CD4-positive, alpha-beta memory T cell (primary cell): ENCODE measurements at places on chromosomes 3 and 15. TPM values are rescaled to one million over a fixed set of nuclear protein-coding genes. Genes with fewer than 3 reads are reported as not detected.

The TM6SF1 gene
- total RNA-seq, result 0.50 TPM

The FAM174B gene
- total RNA-seq, result 6.6 TPM

The CPNE9 gene
- 0.58 TPM for total RNA-seq

The CLDN18 gene
- total RNA-seq, result not detected

The SH3GL3 gene
- total RNA-seq, result not detected

The SCG5 gene
- total RNA-seq, result 0.35 TPM

The SEMA3G gene
- 0.22 TPM for total RNA-seq

The SKOR1 gene
- total RNA-seq, result 0.38 TPM

The KCNAB1 gene
- total RNA-seq, result not detected

DNA sequence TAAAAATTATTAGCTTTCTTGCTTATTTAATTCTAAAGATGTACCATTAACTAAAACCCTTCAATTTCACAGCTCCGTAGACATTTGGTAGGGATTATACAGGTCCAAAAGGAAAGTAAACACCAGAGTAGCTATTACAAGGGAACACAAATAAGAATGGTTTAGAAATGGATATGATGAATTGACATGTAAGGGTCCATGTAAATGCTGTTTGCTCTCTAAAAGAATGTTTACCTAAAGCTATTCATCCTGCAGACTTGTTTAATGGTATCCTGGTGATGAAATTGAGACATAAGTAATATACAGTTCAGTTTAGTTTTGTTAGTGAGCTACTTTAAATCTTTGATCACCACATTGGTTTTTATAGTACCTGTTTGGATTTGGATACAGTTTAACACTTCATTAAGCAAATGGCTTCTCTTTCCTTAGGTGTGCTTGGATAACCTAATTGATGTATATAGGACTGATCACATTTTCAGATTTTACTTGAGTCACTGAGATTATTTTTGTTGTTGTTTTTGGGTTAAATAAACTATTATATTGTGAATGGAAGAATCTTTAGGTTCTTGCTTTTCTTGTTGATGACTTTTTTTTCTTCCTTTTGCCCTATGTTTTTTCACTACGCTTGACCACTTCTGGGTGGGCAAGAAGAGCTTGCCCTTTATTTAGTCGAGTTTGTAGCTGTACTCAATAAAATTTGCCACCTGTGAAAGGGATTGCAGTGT, 115.4 kb downstream of the TCF12 start:
- peaks cover 26% of the 10 kb centered on the region for H3K4me1 ChIP-seq
- no peaks in the 10 kb centered on the region for H3K27me3 ChIP-seq
- H3K4me3 ChIP-seq, result no peak overlapping the region
- H3K36me3 ChIP-seq, result no peaks in the 10 kb centered on the region

DNA sequence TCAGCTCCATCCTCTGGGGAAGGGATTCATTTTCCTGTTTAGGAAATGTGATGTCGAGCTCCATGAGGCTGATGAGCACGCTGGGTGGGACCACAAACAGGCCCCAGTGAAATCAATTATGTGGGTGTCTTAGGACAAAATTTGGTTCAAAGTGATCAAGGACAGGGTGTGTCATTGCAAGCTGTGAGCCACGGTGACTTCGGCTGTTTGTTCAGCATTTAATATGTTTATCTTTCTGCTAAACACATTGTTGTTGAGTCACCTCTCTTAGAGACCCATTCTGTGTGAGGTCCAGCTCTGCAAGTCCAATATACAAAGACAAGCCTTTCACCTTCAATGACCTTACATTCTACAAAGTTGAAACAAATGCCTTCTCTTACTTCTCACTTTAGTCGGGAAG, 41.3 kb downstream of the SSR3 start:
- H3K4me3 ChIP-seq, result no peak overlapping the region
- H3K36me3 ChIP-seq, result no peaks in the 10 kb centered on the region
- no peak overlapping the region for H3K27ac ChIP-seq
- no peaks in the 10 kb centered on the region for H3K27me3 ChIP-seq

GRCh38 chr15:100034191-100034590, 301.0 kb upstream of the LYSMD4 start:
- no peak overlapping the region for H3K27ac ChIP-seq
- H3K27me3 ChIP-seq, result no peaks in the 10 kb centered on the region
- H3K4me1 ChIP-seq, result no peaks in the 10 kb centered on the region
- DNase-seq, result no peak
- no peak overlapping the region for H3K4me3 ChIP-seq

DNA sequence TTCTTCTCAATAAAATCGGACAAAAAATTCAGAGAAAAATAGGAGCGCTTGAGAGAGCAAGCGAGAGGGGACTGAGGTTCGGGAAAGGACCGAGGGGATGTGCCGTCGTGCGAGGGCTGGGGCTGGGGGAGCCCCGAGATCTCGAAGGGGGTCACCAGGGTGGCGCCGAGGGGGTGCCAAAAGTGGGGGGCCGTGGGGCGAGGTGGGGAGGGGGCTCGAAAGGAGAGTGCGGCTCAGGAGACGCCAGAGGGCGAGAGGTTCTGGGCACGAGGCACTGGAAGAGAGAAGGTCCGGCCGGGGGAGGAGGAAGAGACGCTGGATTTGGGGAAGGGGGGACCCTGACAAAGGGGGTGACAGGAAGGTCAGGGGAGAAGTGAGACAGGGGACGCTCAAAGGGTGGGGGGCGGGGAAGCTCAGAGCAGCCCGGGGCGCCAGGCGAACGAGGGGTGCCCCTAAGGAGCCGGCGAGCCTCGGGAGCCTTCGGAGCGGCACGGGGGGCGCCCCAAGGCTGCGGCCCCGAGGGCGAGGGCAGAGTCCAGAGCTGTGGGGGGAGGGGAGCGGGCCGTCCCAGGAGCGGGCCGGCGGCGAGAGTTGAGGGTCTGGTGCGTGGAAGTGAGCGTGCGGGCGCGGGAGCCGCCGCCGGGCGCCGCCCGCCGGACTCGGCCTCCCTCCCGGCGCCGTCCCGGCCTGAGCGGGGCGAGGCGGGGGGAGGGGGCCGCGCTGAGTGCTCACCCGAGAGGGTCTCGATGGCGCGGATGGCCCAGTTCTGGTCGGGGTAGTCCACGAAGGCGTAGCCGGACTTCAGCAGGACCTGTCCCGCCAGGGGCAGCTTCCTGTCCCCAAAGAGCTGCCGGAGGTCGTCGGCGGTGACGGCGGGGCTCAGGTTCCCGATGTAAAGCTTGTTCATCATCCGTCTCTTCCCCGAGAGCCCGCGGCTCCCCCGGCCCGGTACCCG, 514 bp downstream of the IGF2BP2 start:
- H3K4me3 ChIP-seq, result no peak overlapping the region
- DNase-seq, result peak; percentile 12
- peaks cover 12% of the 10 kb centered on the region for H3K4me1 ChIP-seq
- H3K27me3 ChIP-seq, result peaks cover 29% of the 10 kb centered on the region
- no peaks in the 10 kb centered on the region for H3K36me3 ChIP-seq
- H3K27ac ChIP-seq, result no peak overlapping the region

GRCh38 chr3:36647423-36647853, 116.9 kb downstream of the DCLK3 start:
- no peaks in the 10 kb centered on the region for H3K36me3 ChIP-seq
- no peaks in the 10 kb centered on the region for H3K27me3 ChIP-seq
- DNase-seq, result no peak
- no peaks in the 10 kb centered on the region for H3K4me1 ChIP-seq

DNA sequence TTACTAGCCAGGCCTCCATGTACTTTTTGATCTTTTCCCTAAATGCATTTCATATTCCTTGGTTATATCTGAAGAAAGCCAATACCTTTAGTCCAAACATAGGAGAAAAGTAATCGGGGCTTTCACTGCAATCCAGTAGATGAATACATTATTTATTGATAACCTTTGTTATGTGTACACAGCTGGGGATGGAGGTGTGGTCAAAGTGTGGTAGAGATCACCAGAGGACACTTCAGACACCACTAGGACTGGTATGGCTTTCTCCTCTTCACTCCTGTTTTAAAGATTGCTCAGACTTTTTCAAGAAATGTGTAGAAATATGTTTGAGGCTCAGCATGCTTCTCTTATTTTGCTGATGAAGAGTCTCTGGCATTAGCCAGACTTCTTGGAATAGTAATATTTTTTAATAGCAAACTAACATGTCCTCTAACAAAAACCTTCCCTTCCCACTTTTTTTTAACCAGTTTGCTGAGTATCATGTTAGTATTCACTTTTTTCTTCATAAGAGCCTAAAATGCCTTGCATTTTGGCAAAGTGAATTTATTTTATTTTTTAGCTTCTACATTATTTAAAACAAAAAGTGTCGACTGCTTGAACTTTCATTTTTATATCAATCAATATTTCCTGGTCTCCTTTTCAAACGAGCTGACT, 65.6 kb upstream of the MBNL1 start:
- H3K4me3 ChIP-seq, result peak overlapping the region; percentile 41
- DNase-seq, result no peak
- peak overlapping the region; percentile 75 for H3K27ac ChIP-seq

DNA sequence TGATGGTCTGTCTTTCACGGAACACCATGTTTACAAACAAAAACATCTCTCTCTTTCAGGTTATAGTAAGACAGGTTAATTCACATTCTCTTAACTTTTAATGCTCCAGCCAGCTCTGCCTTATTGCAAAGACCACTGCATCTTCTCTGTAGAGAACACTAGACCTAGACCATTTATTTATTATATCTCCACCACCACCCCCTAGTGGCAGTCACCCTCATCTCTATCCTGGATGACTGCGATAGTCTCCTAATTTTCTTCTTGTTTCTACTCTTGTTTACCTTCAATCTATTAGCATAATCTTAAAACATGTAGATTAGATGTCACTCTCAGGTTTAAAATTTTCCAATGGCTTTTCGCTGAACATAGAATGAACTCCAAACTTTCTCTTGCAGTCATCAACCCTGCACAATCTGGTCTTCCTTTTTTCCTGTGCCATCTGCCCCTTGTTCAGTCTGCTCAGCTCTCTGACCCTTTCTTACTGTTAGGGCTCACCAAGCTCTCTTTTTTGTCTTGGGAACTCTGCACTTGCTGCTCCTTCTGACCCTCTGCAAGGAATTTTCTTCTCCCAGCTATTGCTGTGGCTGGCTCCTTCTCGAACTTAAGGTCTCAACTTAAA, 155.6 kb downstream of the SQOR start:
- H3K4me3 ChIP-seq, result no peak overlapping the region
- H3K27ac ChIP-seq, result no peak overlapping the region
- no peaks in the 10 kb centered on the region for H3K36me3 ChIP-seq

DNA sequence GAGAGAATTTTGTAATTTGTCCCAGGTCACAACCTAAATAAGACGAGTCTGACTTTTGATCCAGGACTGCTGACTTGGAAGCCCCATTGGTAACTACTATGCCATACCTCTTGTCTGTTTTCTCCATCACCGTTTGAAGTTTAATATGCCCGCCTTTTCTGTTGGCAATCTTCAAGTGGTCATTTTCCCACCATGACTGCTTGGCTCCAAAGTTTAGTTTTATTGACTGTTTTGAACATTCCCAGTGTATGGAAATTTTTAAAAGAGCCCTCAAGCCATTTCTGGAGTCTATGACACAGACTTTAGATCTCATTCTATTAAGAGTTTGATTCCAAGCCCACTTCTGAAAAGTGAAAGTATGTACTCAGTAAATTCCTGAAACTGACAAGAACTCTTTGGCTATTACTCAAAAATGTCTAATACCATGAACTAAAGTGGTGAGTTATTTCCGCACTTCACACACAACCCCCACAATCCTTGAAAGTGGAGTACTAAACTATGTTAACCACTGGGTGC, 136.7 kb upstream of the ADAMTS9 start:
- H3K27ac ChIP-seq, result no peak overlapping the region
- no peaks in the 10 kb centered on the region for H3K36me3 ChIP-seq
- no peaks in the 10 kb centered on the region for H3K4me1 ChIP-seq
- H3K27me3 ChIP-seq, result no peaks in the 10 kb centered on the region
- no peak for DNase-seq

DNA sequence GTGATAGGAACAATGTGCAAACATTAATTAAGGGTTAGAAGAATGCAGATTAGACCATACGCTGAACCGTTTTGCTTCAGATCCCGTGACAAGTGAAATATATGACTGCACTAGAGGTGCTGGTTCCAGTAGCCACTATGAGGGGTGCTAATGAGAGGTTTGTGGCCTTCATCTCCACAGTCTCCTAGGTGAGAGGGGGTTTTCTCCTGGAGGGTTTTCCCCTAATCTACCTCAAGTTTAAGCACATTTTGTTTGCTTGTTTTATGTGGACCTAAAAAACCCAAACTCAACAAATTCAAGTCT, 13.7 kb upstream of the SHF start:
- H3K36me3 ChIP-seq, result no peaks in the 10 kb centered on the region
- peaks cover 18% of the 10 kb centered on the region for H3K4me1 ChIP-seq
- H3K4me3 ChIP-seq, result peak overlapping the region; percentile 100
- DNase-seq, result peak; percentile 49
- H3K27ac ChIP-seq, result peak overlapping the region; percentile 86

DNA sequence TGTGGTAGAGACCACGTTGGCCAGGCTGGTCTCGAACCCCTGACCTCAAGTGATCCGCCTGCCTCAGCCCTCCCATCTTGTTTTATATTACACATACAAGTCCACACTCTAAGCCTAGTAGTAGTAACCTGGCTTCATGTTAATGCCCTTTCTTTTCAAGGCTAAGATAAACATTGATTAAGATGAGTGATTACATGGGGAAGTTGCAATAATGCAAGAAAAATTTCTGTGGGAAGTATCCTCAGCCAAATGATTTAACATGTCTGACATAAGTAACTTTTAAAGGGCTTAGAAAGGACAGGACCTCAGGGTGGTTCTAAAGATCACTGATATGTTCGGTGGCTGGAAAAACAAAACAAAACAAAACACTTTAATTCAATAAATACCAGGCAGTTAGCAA, 72.1 kb downstream of the SFMBT1 start:
- H3K27me3 ChIP-seq, result no peaks in the 10 kb centered on the region
- peaks cover 5% of the 10 kb centered on the region for H3K4me1 ChIP-seq
- no peak for DNase-seq
- no peak overlapping the region for H3K4me3 ChIP-seq
- no peak overlapping the region for H3K27ac ChIP-seq

GRCh38 chr3:62145086-62145757, 228.1 kb downstream of the FEZF2 start:
- H3K36me3 ChIP-seq, result no peaks in the 10 kb centered on the region
- no peak overlapping the region for H3K4me3 ChIP-seq
- DNase-seq, result no peak
- no peaks in the 10 kb centered on the region for H3K4me1 ChIP-seq

DNA sequence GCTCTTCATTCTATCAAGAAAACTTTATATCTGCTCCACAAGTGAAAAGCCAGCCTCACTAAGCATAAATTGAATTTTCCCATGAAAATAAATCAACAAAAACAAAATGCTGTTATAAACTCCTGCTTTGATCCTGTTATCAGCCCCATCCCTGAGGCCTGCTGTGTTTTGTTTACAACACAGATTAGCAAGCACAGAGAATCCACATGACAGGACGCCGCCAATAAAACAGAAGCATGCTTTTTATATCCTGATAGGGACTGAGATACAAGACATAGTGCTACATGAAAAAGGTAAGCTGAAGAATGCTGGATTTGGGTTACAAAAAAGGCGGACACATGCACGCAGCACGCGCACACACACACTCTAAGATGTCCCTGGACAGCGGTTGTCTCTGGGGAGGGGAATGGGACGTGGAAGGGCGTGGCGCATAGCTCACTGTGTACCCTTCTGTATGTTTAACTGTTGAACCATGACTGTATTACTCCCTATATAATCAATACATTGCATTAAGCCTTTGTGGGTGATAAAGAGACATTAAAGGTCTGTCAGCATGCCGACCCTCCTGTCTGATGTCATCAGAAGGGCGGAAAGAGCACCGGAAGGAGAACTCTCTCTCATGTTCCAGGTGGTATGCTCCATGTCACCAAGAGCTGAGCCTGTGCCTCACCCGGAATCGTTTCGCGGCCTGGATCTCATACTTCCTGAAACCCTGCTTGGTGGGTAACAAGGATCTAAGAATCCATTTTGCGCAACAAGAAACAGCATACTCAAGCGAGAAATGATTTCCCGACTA, 93.9 kb downstream of the IQSEC1 start:
- no peak for DNase-seq
- H3K4me3 ChIP-seq, result no peak overlapping the region
- peaks cover 47% of the 10 kb centered on the region for H3K4me1 ChIP-seq
- H3K27me3 ChIP-seq, result no peaks in the 10 kb centered on the region
- no peak overlapping the region for H3K27ac ChIP-seq
